NCI-H1436 treated with DMSO at 0.1 percent for 48 hours (cell line): ENCODE measurements at places on chromosomes 6 and 20.

- DNase-seq = no peak
These were observed 762.4 kb upstream of the SLC35B3 start for GRCh38 chr6:9197726-9198125.

DNA sequence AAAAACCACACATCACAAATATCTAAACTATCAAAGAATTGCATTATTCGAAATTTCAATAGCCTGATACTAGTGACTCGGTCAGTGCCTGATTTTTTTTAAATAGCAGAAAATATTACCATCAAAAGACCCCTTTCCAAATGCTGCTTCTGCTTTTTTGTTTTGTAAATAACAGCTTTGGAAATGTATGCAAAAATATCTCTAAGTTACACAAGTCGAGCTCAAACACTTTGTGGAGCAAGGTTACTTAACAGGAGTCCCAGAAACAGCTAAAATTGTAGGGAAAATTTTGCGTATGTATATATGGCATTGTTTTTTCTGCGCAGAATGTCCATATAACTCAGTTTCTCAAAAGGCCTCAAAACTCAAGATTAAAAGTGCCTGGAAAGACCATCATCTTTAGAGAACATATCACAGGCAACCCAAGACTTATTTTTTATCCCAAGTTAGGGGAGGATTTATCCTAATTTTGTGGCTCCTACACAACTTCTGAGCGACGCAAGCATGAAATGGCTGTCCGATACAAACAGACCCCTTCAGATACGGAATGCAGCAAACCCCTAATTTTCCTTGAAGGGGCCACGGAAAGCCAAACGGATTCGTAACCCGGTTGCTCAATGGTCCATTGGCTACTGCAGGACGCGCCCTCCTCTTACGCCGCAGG, 1.3 kb downstream of the CEP85L start:
- no peak for DNase-seq

GRCh38 chr6:146161664-146162063, 132.8 kb downstream of the GRM1 start:
- no peak for DNase-seq

DNA sequence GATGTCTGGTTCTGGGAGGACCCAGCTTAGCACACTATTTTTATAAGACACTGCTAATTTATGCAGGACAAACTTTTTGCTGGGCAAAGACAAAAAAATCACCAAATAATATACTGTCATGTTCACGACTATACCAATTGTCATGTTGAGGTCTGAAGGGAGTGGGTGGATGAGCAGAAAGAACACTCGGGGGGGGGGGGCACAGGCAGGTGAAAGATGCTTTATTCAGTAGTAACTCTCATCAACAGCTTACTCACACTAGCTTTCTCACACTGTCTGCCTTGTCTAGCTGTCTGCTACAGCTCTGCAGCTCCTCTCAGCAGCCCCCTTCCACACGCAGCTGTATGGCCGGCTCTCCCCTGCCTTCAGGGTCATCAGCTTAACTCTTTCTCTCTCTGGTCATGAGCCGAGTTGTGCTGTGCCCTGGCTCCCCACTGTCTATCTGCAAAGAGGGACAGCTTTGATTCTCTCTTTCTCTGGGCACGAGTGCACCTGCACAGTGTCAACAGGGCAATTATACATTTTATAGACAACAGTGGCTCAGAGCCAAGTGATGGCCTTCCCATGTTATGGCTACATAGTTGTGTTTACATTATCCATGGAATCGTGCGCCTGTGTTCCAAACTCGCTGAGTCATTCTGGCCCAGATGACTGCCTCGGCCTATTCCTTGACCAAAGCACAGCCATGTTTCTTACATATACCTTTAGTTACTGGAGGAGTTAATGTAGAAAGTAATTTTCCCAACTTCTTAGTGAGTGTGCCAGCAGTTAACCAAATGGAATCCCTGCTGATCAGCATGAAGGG, 187.7 kb upstream of the PRSS16 start:
- DNase-seq = no peak

GRCh38 chr6:165872811-165873210, 209.8 kb upstream of the PDE10A start:
- DNase-seq = no peak

DNA sequence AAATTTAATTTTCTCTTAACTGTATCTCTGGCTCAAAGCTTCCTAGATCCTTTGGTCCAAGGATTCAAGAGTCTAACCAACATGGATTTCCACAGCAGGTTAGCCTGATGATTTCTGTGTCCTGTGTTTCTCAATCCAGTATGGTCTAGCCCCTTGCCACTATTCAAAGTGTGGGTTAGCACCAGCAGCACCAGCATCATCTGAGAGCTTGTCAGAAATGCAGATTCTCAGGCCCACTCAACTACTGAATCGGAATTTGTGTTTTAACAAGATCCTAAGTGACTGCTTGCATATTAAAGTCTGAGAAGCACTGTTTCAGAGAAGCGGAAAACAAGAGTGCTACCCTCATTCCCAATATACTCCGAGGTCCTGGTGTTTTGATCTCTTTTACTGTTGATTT, 133.8 kb upstream of the PRDM1 start:
- no peak for DNase-seq

DNA sequence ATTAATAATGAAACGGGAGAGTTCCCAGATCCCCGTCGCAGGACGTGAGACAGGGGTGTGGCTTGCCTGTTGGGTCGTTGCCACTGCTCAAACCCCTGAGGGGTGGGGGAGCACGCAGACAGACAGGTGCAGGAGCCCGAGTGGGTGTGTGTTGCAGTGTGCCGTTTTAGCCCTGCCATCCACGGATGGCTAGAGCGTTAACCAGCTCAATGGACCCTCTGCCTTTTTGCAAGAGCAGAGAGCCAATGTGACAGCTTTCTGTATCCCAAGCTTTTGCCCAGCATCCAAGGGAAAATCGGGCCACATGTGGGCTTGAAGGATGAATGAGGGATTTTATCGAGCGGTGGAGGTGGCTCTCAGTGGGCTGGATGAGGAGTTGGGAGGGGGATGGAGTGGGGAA, 237.9 kb downstream of the TSHZ2 start:
- no peak for DNase-seq

GRCh38 chr20:3876676-3877075, 12.5 kb upstream of the PANK2 start:
- no peak for DNase-seq

DNA sequence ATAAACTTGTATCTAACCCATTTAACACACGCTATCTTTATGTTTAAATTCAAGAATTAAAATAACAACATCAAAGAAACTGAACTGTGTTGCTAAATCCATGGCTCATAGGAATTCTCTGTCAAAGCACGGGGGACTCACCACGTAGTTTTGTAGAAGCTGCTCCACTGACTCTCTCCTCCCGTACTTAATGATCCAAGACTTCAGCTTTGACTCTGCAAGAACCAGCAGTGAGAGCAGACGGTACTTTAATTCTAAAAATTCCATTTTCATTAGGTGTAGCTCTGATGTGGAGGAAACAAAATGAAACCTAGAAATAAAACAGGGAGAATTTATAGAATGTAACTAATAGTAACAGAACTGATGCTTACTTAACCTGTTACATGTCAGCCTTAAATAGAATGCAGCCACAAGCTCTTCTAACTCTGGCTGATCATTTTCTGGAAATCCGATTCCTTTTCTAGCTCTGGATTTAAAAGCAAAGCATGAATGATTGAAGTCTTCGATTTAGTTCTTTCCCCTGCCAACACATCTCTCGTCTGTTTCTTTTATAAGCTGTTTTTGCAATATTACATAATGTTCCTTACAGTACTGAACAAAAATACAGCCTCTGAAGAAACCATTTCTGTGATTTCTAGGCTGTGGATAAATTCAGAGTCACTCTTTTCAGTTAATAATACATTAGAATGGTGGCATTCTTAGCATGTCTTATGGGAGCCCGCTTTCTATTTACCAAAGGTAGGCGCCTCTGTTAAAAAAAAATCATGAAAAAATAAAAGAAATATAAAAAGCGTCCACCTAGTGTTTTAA, 165.5 kb downstream of the SYNE1 start:
- no peak for DNase-seq

DNA sequence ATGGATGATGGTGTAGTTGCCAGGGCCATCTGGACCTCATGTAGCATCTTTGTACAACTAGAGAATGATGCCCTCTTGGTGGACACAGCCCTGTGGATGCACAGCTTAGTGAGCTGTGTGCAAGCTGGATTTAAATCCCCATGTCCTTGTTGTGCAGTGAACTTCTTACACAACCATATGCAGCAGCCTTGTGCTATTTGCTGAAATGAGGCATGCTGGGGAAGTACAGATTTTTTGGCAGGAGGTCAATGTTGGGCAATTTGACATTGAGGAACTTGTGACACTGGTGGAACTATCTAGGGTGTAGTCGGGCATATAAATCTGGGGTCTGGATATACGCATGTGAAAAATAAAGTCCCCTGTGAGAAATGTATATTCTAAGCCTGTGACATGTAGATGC, 5.8 kb upstream of the CDC5L start:
- no peak for DNase-seq

- no peak for DNase-seq
These were observed 30.1 kb downstream of the PIM1 start for GRCh38 chr6:37200085-37200484.

DNA sequence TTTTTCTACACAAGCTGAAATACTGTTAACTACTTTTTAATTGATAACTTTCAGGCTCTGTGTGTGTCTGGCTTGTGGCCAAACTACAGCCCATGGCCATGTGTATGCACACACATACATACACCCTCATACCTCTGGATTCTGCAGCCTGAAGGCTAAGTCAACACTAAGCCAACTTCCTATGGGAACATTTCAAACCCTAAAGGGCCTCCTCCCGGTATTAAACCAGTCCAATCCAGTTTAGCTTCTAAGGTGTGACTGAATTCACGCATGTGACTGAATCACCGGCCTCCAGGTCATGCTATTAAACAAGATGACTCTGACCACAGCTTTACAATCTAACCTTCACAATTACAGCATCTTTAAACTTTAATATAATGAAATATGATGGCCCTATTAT, 20.7 kb upstream of the DST start:
- DNase-seq = no peak

- no peak for DNase-seq
These were observed 17.4 kb upstream of the AKAP7 start for GRCh38 chr6:131117878-131118277.

- DNase-seq = no peak
These were observed 44.7 kb downstream of the OR2B6 start for GRCh38 chr6:28001751-28002150.

GRCh38 chr6:22471132-22471690, 98.2 kb upstream of the HDGFL1 start:
- no peak for DNase-seq

DNA sequence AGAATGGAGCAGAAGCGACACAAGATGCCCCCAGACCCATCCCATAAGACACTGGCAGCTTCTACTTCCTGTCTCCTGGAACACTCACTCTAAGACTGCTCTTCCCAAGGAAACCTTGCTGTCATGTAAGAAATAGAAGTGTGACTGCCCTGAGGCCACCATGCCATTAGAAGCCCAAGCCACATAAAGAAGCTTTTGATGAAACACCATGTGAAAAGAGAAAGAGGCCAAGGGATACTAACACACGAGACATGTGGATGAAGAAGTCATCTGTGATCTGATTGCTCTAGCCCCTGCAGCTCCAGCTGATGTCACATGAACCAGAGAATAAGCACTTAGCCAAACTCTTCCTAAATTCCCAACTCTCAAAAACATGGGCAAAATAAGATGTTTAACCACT, 117.9 kb upstream of the PCSK2 start:
- no peak for DNase-seq

DNA sequence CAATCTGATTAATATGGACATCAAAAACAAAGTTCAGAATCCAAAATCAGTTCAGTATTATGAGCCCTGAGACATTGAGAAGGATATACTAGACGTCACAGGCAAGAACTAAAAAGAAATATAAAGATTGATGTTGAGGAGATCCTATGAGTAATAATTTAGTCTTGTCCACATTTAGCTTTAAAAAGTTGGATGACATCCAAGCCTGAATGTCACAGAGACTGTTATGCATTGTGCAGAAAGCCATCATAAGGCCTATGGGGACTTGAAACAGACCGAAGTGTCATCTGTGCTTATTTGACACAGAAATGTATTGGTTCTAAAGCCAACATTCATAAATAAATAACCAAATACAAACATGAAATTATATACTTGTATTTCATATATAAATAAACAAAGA, 581.8 kb upstream of the MMS22L start:
- DNase-seq = no peak

DNA sequence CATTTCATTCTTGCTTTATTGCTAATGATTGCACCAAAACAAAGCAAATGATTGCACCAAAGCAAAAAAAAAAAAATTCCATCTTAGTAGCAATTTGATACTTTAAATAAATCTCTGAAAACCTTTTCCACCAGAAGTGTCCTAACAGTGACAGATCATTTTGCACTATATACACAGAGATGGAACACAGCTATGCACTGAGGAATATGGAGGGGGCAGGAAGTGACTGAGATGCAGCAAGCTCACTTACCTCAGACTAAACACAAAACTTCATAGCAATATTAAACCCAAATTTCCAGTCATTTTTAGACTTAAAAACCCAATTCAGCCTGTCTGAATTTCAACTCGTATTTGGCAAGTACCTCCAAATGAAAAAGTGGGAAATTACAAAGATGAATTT, 41.2 kb downstream of the HIVEP2 start:
- DNase-seq = no peak

- DNase-seq = no peak
These were observed 81.9 kb upstream of the TULP1 start for GRCh38 chr6:35594503-35595186.

DNA sequence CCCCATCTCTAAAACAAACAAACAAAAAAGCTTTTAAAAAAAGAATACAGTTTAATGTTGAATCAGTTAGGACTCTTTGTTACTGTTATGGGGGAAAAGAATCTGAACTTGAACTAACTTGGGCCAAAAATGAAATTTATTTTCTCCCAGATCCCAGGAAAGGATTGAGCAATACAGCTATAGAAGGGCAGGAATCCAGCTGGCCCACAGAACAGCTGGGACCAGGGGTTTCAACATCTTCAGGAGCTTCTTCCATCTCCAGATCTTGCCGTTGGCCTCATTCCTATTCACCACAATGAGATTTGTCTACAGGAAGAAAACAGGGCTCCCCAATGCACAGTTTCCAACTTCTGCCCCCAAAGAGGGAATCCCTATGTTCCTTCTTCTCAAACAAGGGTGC, 43.2 kb upstream of the AKAP12 start:
- no peak for DNase-seq

GRCh38 chr6:62393608-62394007, 107.6 kb upstream of the KHDRBS2 start:
- DNase-seq = no peak

GRCh38 chr6:42190554-42191183, 4.1 kb downstream of the GUCA1B start:
- no peak for DNase-seq

DNA sequence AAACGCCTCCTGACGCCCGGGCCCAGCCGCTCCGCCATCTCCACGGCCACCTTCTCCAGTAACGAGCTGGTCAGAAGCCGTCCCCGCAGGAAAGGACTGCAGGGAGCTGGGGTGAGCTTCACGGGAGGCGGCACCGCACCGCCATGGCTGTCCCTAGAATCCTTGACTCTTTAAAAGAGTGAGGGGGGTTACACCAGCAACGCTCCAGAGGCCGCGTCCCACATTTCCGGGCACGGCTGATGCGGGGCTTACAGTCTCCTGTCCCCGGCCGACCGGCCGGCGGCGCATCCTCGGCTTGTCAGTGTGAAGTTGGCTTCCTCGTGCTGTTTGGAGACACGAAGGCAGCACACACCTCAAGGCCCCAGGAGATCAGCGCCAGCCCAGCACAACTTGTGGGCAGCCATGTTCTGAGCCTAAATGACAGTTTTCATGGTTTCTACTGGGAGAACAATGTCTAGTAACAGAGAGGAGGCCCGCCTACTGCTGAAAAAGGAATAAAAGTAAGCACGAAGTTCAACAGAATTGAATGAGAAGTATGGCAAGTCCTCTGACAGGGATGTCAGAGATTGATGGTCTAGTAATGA, 30.4 kb downstream of the SLC2A4RG start:
- DNase-seq = no peak
